ENCODE measurements at places on chromosomes 4 and X.

DNA sequence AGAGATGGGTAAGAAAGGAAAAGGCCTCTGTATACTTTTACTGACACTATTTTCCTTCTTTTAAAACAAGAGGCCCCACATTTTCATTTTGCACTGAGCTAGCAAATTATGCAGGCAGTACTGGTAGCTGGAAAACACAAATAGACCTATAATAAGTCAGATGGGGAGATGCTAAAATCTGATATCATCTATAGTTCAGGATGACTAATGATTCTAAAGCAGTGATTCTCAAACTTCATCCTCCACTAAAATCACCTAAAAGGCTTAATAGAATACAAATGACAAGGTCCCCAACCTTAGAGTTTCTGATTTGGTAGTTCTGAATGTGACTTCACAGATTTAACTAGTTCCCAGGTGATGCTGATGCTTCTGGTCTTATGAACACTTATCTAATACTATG, 247.3 kb upstream of the DIPK2B start:
- no peak for DNase-seq

DNA sequence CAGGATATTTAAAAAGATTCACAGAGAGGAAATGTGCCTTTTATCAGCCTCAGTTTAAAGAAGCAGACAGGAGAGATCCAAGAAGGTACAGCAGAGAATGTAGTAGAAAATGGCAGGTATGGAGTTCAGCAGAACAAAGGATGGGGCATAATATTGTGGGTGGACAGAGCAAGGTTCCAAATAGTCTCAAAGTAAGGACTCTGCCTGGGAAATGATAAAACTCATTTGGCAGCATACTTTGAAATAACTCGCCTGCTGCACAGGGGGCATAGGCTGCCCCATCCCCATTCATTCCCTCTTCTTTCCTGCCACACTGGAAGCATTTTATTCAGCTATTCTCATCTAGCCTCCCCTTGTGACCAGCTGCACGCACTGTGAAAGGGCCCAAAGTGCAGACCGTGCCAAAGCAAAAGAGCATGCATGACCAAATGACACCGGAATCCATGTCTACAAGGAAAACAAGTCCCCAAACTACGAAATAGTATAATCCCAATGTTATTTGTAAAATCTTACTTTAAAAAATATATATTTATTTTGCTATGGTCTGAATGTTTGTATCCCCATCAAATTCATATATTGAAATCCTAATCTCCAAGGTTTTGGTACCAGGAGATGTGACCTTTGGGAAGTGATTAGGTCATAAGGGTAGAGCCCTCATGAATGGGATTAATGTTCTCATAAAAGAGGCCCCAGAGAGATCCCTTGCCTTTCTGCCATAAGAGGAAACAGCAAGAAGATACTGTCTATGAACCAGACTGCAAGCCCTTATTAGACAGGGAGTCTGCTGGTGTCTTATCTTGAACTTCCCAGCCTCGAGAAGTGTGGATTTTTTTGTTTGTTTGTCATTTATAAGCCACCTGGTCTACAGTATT, 77.4 kb upstream of the PRSS48 start:
- no peak for DNase-seq

GRCh38 chrX:103197721-103198306, 17.1 kb upstream of the BEX4 start:
- DNase-seq = no peak

GRCh38 chr4:162706051-162706450, 460.6 kb downstream of the NAF1 start:
- DNase-seq = no peak

- no peak for DNase-seq
Measured at GRCh38 chr4:139596034-139596683, 40.1 kb upstream of the SETD7 start.
